Stimulated activated CD4-positive, alpha-beta T cell treated with anti-CD3 and anti-CD28 coated beads, Interleukin-12 subunit alpha, Interleukin-12 subunit beta, amount 100 ng/mL, for 24 hours (primary cell): ENCODE measurements at places on chromosomes 2 and 18.
A peak's percentile ranks its signal among the peaks of the same experiment; 100 is the strongest.

DNA sequence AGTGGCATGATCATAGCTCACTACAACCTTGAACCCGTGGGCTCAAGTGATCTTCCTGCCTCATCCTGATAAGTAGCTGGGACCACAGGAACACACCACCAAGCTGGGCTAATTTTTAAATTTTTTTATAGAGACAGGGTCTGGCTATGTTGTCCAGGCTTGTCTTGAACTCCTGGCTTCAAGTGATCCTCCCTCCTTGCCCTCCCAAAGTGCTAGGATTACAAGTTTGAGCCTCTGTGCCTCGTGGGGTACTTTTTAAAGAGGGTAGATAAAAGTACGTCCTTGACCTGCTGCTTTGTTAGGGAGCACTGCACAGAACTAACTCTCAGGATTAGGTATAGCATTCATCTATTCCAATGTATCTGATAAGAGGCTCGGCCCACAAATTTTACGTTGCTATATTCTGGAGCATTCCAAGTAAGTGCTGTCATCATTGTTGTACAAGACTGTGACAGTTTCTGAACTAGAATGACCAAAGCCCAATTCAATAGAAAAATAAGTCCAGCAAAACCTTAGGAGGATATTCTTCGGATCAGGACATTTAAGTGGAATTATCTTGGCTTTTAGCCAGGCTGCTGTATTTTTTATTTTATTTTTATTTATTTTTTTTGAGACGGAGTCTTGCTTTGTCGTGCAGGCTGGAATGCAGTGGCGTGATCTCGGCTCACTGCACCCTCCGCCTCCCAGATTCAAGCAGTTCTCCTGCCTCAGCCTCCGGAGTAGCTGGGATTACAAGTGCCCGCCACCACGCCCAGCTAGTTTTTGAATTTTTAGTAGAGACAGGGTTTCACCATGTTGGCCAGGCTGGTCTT is 4.1 kb downstream of the MTCL1 start:
- DNase-seq, result no peak

GRCh38 chr2:129396980-129397599 is 582.4 kb upstream of the RAB6C start:
- no peak for DNase-seq

DNA sequence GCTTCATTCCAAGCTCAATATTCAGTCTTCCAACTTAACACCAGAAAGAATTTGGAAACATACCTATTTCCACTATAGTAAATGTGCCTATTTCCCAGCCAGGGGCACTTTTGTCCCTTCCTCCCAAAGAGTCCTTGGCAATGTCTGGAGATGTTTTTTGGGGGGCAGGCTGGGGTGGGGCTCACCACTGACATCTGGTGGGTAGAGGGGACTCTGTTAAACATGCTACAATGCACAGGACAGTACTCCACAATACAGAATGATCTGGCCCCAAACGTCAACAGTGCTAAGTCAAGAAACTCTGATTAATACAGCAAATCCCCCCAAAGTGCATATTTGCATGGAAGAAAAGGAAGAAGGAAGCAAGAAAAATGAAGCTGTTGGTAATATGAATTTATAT is 61.7 kb downstream of the SMIM21 start:
- no peak for DNase-seq

- DNase-seq, result no peak
Measured at GRCh38 chr2:66929632-66930338, 467.3 kb upstream of the ETAA1 start.

GRCh38 chr18:43312891-43313290 is 35.6 kb upstream of the SYT4 start:
- no peak for DNase-seq

DNA sequence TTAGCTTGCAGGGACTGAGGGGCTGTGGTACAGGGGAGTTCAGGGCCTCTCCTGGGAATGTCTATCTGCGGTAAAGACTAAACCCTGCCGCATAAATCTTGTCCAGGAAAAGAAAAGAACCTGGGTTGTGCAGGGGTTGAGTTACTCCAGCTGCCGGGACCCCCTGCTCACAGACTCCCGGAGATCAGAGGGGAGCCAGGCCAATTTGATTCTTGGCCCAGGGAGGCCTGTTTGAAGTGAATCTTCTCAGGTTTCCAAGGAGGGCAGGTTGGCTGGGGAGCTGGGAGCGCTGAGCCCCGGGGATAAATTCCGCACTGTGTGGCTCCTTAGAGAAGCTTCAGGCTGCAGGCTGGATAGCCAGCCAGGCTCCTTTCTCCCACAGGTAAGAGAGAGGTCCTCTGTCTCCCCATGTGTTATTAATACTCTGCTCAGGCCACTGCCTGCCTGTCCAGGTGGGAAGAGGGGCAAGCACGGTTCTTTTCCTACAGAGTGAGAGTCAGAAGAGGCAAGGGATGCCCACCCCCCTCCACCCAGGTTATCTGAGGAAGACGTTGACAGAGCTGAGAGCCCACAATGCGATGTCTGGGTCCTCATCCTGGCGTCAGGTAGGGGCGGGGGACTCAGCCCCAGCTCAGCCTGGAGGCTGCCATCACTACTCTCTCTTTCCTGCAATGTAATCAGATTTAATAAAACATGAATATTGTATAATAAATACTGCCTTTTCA is 82.7 kb downstream of the LONRF2 start:
- DNase-seq, result no peak

GRCh38 chr2:4831751-4832150 is 860.4 kb upstream of the SOX11 start:
- no peak for DNase-seq

DNA sequence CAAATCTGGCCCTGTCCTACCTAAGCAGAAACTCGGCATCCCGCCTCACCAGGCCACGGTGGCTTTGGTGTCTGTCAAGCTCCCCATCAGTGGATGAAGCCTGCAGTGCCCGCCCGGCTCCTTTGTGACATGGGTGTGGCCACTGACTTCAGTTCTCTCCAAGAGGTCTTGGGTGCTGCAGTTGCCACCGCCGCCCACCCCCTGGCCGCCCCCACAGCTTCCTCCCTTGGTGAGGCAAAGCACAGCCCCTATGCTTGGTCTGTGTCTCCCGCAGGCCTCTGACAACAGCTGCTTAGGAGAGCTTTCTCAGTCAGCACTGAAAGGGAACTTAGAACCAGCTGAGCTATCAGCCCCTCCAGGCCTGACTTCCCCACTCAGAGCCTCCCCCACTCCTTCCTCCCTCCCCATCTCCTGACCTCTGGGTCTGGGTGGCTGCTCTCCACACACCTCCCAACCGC is 22.9 kb upstream of the GPR55 start:
- no peak for DNase-seq

DNA sequence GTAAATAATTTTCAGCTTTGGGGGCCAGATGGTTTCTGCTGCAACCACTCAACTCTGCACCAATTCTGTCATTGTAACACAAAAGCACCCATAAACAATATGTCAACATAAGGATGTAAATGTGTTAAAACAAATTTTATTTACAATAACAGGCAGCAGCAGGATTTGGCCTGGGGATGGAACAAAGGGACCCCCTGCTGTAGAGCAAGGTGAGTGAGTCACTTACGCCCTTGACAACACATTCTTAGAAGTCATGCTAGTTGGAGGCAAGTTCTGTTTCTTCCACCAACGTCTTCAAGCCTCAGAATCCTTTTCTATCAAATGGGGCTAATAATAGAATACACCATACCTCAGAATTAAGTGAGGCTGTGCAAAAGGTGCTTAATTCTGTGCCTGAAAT is 610.2 kb upstream of the SYT4 start:
- DNase-seq, result no peak

- DNase-seq, result no peak
Measured at GRCh38 chr2:179298666-179299065, 34.0 kb upstream of the SESTD1 start.

GRCh38 chr2:195021711-195022507 is 635.1 kb upstream of the SLC39A10 start:
- DNase-seq, result no peak

DNA sequence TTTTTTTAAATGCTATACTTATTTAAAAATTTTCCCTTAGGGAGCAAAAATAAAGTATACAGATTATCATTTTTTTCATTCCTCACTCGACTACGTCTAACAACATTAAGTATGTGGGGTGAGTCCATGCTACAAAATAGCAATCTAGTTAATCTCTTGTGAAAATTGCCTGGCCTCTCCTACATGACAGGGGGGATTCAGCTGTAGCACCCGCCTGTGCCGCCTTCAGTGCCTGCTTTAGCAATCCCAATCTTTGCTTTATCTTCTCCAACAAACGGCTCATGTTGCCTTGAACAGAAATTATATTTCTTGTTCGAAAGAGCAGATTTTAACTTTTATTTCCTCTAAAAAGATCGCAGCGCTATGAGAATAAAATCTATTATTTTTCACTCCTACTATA is 2.4 kb upstream of the SOX11 start:
- DNase-seq, result no peak

DNA sequence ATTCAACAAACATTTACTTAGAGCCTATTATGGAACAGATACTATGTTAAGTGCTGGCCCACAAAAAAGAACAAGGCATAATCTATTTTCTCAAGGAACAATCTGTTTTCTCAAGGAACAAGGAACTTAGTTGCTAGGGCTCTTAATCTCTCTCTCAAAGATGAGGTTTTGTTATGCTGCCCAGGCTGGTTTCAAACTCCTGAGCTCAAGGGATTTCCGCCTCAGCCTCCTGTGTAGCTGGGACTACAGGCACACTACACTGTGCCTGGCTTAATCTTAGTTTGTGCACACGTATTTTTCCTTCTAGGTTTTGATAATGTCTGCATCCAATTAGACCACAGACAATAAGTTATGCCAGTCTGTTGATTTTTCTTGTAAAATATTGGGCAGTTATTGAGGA is 89.5 kb downstream of the PTH2R start:
- DNase-seq, result no peak

DNA sequence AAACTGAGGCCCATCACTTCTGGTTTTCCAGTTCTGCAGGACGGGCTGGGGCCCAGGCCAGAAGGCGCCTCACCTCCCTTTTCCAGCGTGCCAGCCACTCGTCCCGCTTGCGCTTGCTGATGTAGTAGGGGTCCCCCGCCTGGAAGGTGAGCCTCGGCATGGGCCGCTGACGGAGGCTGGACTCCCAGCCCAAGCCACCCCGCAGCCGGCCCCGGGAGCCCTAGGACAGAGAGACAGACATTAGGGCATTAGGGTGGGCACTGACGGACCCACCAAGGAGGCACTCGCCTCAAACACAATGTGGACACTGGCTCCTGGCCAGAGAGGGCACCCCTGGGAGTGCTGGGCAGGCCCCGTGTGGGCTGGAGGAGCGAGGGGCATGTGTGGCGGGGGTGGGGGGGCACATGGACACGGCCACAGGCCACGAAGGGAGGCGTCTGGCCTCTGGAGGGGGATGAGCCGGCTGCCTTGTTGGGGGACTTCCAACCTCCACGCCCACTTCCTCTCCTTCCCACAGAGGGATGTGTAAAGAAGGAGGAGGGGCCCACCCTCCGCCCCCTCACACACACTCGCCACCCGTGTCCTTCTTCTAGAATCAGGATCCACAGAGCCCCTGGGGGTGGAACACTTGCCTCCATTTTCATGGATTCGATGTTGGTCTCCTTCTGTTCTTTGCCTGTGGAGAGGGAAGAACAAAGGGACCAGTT is 66.7 kb downstream of the DNMT3A start:
- DNase-seq, result peak; percentile 29

DNA sequence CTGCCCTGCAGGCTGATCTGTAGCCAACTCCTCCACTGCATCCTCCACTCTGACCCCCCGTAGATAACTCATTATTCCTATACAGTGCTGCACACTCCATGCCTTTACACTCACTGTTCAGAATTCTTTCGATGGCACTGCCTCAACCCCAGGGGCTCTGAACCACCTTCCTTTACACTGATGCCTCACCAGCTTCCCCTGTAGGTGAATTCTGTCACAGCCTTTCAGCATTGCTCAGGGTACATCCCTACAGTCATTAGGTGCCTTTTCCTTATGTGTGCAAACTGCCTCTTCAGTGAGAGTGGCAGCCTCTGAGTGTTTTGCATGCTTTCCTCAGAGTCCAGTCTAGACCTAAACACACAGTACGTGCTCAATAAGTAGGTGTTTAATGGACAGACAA is 319.4 kb downstream of the LRRTM1 start:
- DNase-seq, result no peak

- no peak for DNase-seq
Measured at GRCh38 chr2:197850882-197851450, 46.6 kb downstream of the PLCL1 start.

GRCh38 chr18:24630346-24630880 is 170.0 kb downstream of the HRH4 start:
- DNase-seq, result no peak

GRCh38 chr2:234426616-234427015 is 70.3 kb downstream of the ARL4C start:
- no peak for DNase-seq

DNA sequence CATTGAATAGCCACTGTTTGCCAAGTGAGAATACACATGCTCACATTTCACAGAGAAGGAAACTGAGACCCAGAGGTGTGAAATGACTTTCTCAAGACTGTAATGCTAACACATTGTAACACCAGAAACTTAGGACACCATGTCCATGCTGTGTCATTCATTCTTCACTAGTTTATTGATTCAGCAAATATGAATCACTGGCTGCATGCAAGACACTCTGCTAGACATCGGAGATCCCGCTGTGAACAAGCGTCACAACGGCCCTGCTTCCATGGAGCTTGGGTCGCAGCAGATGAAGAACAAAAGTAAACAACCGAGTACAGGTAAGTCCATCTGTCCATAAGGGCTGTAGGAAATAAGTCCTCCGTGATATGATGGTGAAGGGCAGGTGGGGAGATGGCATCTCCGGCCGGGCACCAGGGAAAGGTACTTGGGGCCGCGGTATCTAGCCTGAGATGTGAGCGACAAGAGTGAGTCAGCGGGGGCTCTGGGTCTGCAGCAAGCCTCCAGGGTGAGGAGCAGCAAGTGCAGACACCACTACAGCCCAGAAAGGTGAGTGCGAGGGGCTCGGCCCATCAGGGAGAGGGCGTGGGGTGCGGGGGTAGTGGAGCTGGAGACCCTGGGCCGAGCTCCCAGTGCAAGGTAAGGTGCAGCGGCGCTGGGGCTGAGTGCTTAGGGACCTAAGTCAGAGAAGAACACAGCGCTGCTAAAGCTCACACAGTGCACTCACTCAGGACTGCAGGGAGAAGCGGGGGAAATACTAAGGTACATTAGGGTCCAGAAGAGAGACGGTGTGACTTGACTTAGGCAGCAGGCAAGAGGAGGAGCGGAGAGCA is 391.2 kb downstream of the FBXO15 start:
- DNase-seq, result no peak

GRCh38 chr2:84704505-84705244 is 176.2 kb downstream of the TRABD2A start:
- DNase-seq, result no peak

GRCh38 chr2:216299588-216299987 is 72.7 kb downstream of the MARCHF4 start:
- no peak for DNase-seq
